Thymus (tissue), 14 donors: ENCODE measurements at places on chromosomes 12 and 14. TPM values are rescaled to one million over a fixed set of nuclear protein-coding genes. Genes with fewer than 3 reads are reported as not detected.

DNA sequence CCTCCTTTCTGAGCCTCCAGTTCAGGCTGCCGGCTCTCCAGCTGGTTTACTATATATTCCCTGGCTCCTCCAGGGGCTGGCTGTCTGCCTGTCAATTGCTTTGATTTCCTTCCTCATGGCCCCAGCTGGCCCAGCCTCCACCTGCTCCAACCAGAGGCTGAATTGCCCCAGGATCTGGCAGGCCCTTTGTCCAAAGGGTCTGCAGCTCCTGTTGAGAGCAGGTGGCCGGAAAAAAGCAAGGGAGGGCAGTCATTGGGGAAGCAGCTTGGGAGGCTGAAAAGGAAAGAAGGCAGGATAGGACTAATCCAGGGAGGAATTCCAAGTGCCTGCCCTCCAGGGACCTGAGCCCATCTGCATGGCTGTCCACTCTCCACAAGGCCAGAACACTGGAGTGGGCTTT, 25.3 kb downstream of the PAH start:
- H3K4me1 ChIP-seq: no peaks in the 10 kb centered on the region
- no peaks in the 10 kb centered on the region for H3K36me3 ChIP-seq
- no peak overlapping the region for H3K27ac ChIP-seq
- no peak for DNase-seq
- no peak overlapping the region for H3K4me3 ChIP-seq

DNA sequence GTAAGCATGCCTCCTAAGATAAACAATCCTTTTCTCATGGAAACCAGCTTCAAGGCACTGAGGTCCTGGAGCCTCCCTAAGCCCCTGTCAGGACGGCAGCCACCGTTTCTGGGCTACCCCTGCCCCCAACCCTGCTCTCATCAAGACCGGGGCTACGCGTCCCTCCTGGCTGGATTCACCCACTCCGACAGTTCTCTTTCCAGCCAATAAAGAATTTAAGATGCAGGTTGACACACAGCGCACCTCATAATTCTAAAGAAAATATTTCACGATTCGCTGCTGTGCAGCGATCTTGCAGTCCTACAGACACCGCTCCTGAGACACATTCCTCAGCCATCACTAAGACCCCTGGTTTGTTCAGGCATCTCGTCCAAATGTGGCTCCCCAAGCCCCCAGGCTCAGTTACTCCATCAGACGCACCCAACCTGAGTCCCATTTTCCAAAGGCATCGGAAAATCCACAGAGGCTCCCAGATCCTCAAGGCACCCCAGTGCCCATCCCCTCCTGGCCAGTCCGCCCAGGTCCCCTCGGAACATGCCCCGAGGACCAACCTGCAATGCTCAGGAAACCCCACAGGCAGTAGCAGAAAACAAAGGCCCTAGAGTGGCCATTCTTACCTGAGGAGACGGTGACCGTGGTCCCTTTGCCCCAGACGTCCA, 336.3 kb downstream of the TMEM121 start:
- H3K27me3 ChIP-seq: peaks cover 21% of the 10 kb centered on the region
- DNase-seq: no peak
- H3K4me1 ChIP-seq: peaks cover 39% of the 10 kb centered on the region
- H3K4me3 ChIP-seq: peak overlapping the region; percentile 30
- H3K36me3 ChIP-seq: no peaks in the 10 kb centered on the region

- no peak for DNase-seq
- H3K36me3 ChIP-seq: no peaks in the 10 kb centered on the region
- H3K4me3 ChIP-seq: no peak overlapping the region
- H3K4me1 ChIP-seq: no peaks in the 10 kb centered on the region
These were observed 644.9 kb upstream of the FOXG1 start for GRCh38 chr14:28121512-28122297.

GRCh38 chr14:66240105-66240504, 246.1 kb upstream of the CCDC196 start:
- no peak for DNase-seq
- no peaks in the 10 kb centered on the region for H3K27me3 ChIP-seq

DNA sequence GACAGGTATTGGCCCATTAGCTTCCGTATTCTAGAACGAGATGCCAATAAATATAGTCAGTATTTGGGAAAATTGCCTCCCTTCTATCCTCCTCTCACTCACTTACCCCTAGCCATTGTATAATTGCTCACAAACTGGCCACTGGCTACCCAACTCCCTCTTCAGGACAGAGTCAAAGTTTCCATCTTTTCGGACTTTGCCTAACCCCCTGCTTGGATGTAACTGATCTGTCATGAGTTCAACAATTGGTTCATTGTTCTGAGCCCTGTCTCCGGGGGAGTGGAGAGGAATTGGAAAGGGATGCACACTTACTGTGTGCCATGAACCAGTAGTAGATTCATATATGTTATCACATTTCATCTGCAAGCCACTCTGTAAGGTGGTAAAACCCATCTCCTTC, 12.2 kb downstream of the MYRFL start:
- no peak for DNase-seq
- H3K27me3 ChIP-seq: no peaks in the 10 kb centered on the region
- H3K4me3 ChIP-seq: no peak overlapping the region

- no peak overlapping the region for H3K27ac ChIP-seq
- DNase-seq: no peak
- no peaks in the 10 kb centered on the region for H3K36me3 ChIP-seq
- no peak overlapping the region for H3K4me3 ChIP-seq
- H3K4me1 ChIP-seq: no peaks in the 10 kb centered on the region
These were observed 29.3 kb upstream of the EIF5 start for GRCh38 chr14:103304706-103305105.

The TGFB3 gene
- total RNA-seq: 9.0 TPM

- H3K27me3 ChIP-seq: no peaks in the 10 kb centered on the region
- H3K27ac ChIP-seq: no peak overlapping the region
- H3K4me3 ChIP-seq: no peak overlapping the region
- no peaks in the 10 kb centered on the region for H3K4me1 ChIP-seq
These were observed 503.0 kb upstream of the LMO3 start for GRCh38 chr12:17108877-17109541.

GRCh38 chr12:68342966-68343365, 10.8 kb upstream of the MDM1 start:
- no peak overlapping the region for H3K27ac ChIP-seq
- no peaks in the 10 kb centered on the region for H3K27me3 ChIP-seq
- no peaks in the 10 kb centered on the region for H3K36me3 ChIP-seq
- no peak overlapping the region for H3K4me3 ChIP-seq
- peaks cover 7% of the 10 kb centered on the region for H3K4me1 ChIP-seq

- no peak overlapping the region for H3K4me3 ChIP-seq
- no peaks in the 10 kb centered on the region for H3K36me3 ChIP-seq
- no peaks in the 10 kb centered on the region for H3K27me3 ChIP-seq
- no peak for DNase-seq
These were observed 64.8 kb downstream of the DRAM1 start for GRCh38 chr12:101942250-101942605.

DNA sequence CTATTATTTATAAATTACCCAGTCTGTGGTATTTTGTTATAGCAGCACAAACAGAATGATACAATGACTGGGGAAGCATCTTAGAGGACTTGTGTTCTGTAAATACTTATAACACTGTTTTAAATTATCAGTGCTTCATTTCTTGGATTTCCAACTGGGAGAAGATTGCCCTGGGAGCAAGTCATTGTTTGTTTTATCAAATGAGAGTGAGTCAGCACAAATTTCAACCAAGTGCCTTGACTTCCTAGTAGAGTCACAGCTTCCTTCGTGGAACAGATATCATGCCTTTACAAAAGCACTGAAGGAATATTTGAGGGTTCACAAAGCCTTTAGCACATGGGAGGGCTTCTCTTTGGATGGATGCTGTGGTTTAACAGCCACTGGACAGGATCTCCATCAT, 234.1 kb downstream of the KTN1 start:
- no peaks in the 10 kb centered on the region for H3K27me3 ChIP-seq
- DNase-seq: no peak
- no peak overlapping the region for H3K27ac ChIP-seq
- no peak overlapping the region for H3K4me3 ChIP-seq
- H3K36me3 ChIP-seq: no peaks in the 10 kb centered on the region

GRCh38 chr12:104286516-104287482, 16.7 kb upstream of the EID3 start:
- H3K27ac ChIP-seq: peak overlapping the region; percentile 94
- DNase-seq: peak; percentile 93
- peak overlapping the region; percentile 68 for H3K4me3 ChIP-seq
- H3K27me3 ChIP-seq: no peaks in the 10 kb centered on the region
- peaks cover 1% of the 10 kb centered on the region for H3K36me3 ChIP-seq

DNA sequence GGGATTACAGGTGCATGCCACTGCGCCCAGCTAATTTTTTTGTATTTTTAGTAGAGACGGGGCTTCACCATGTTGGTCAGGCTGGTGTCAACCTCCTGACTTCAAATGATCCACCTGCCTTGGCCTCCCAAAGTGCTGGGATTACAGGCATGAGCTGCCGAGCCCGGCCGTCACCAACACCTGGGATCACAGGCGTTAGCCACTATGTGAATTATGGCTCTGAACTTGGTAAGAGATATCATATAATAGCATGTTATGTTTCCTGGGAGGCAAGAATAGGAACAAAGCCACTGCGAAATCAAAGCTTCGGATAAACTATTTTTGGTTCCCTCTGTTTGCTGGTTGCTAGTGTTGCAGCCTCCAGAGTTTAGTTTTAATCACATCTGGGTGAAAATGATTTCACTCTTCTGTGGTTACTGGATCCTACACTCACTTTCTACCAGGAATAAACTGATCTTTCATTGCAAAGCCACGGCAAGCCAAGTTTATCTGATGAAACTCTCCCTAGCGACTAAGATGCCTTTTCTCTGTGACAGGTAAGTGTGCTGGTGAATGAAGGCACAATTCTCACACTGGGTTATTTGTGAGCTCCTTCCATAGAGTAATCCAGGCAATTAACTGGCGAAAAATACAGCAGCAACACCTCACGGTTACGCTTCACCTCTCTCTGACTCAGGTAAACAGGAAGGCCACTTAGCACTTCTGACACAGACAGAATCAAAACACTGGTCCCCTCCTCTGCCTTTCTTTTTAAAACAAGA, 16.7 kb downstream of the SNRNP35 start:
- H3K27ac ChIP-seq: no peak overlapping the region
- H3K4me3 ChIP-seq: no peak overlapping the region
- no peaks in the 10 kb centered on the region for H3K4me1 ChIP-seq
- peaks cover 12% of the 10 kb centered on the region for H3K36me3 ChIP-seq
- DNase-seq: no peak
- no peaks in the 10 kb centered on the region for H3K27me3 ChIP-seq

DNA sequence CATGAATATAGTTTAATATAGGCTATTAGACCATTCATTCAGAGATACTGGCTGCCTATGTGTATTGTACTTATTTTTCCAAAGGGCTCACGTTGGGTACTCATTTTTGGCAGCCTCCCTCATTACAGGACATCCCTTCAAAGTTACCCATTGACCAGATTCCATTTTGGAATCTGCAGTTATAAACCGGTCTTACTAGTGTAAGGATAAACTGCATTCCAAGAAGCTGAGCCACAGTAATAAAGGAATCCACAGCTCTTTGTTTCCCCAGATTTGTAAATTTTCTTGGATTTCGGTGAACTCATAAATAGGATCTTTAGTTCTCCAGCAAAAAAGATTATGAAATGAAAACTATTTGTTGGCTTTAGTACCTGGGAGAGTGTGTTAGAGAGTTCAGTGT, 18.9 kb upstream of the CFL2 start:
- DNase-seq: no peak
- no peak overlapping the region for H3K27ac ChIP-seq
- no peak overlapping the region for H3K4me3 ChIP-seq
- no peaks in the 10 kb centered on the region for H3K27me3 ChIP-seq

DNA sequence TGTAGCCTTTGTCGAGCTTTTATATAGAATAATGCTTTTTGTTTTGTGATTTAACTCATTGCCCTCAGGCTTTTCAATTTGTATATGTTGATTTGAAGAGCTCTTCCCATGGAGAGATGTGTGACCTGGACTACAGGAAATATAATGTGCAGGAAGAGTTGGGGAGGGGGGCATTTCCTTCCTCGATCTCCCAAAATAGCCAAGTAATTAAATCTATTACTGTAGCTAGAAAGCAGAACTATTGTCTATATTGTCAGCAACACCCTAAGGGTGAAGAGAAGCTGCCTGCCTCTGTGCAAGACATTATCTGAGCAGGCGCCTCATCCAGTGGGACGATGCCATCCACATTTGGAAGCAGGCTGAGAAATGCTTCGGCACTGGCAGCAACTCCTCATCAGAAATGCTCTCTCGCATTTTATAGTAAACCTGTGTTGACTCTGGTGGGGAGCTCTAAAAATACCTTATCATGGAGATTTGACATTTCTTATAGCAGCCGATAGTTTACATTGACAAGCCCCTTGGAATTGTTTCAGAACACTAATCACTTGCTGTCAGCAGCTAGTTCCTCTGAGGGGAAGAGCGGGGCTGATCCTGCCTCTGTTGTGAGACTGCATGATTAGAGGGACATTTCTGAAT, 392.5 kb upstream of the RGS6 start:
- H3K27ac ChIP-seq: no peak overlapping the region
- no peaks in the 10 kb centered on the region for H3K27me3 ChIP-seq
- no peaks in the 10 kb centered on the region for H3K4me1 ChIP-seq
- DNase-seq: no peak
- H3K36me3 ChIP-seq: no peaks in the 10 kb centered on the region

The PSME2 gene
- 387 TPM for total RNA-seq

DNA sequence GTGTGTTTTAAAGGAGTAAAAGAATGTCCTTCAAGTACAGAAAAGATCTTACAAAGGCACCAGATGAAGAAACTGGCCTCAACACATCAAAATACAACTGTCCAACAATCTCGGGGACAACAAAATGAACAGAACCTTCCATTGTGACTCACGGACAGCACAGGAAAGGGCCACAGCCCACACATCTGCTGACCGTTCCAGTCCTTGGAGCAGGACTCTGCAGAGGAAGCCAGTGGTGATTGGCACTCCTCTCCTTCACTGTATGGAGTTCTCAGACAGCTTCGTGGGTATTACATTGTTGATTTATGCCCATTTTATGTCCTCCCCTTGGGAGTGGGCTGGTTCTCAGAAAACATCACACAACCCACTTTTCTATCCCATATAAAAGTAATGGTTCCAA, 32.5 kb upstream of the TC2N start:
- no peak for DNase-seq
- H3K4me1 ChIP-seq: no peaks in the 10 kb centered on the region
- no peak overlapping the region for H3K27ac ChIP-seq
- H3K4me3 ChIP-seq: no peak overlapping the region

DNA sequence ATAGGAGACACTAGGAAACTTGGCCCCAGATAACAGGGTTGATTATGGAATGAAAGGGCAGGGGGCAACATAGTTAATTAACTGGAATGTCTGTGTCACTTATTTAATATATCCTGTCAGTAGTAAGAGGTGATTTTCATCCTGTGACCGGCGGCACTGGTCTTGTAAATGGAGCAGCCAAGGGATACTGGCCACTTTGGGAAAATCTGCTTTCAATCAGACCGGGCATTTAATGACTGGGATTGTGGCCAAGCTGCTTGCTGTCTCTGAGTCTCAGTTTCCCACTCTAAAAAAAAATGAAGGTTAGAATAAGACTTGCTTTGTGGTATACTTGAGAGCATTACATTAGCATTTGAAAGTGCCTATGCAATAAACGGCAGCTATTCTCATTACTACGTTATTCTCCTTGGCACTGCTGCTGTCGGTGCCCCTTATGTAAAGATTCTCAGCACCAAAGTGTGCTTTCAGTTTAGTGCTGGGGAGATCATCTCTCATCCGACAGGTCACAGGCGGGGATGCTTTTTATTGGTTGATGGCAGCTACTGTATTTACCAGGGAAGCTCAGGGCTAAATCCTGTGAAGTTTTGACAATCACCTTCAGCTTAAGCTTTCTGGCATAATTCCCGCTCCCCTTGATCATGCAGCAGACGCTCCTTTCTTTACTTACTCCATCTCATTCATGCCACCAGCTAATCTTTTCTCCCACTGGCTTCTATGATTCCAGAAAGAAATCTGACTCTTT, 162.1 kb downstream of the ESRRB start:
- H3K4me1 ChIP-seq: no peaks in the 10 kb centered on the region
- peaks cover 2% of the 10 kb centered on the region for H3K27me3 ChIP-seq
- H3K27ac ChIP-seq: no peak overlapping the region
- DNase-seq: no peak
